Common myeloid progenitor, CD34-positive (primary cell): ENCODE measurements at places on chromosomes 3 and 15.
A peak's percentile ranks its signal among the peaks of the same experiment; 100 is the strongest.

DNA sequence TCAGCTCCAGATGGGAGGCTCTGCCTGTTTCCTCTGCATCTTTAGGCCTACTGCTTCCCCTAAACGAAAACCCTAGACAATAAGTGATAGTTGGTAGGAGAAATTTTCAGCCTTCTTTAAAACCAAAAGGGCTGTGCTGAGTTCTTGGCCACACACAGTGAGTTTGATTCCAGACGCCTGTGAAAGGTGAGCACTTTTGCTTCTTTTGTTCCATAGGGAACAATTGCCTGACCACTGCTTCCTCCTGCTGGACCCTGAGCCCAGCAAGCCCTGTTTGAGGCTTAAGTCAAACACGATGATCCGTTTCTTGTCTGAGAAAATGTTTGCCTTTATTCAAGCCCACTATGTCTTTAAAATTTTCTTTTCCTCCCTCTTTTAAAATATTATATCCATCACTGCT is 493.9 kb downstream of the ZIC1 start:
- DNase-seq: no peak

DNA sequence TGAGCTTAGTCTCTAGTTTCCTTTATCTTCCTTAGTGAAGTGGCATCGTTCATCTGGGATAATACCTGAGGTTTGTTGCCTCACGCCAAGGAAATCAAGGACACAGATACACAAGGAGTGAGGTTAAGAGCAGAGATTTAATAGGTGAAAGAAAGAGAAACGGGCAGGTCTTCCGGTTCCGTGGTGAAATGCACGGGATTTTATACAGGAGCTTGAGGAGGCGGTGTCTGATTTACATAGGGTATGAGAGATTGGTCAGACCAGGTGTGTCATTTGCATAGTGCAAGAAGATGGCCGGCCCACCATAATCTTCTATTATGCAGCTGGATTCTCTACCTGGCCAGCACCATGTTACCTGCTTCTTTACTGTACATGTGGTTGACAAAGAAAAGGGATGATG is 17.2 kb downstream of the ARRDC4 start:
- DNase-seq: no peak

- no peak for DNase-seq
Observed at GRCh38 chr15:91801836-91802534, 51.5 kb upstream of the SLCO3A1 start.

DNA sequence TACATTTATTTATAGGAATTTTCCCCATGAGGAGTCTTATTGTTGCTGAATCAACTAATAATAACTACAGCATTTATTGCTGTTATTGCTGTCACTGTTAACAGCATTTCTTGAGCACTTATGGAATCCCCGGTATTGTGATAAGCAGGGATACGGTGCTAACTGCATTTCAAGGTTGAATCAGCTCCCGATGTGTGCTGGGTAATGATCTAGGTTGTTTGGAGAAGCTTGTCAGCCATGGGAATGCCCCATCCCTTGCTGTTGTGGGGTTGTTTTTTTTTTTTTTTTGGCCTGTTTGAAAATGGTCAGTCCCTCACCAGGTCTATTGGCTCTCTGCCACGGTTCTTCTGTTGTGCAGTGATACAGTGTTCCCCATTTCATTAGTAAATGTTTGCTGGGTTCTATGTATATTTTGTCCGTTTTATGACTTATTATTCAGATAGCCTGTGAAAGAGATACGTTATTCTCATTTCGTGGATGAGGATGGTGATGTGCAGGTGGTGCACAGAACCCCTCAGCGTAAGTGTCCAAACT is 48.5 kb downstream of the MED12L start:
- peak; percentile 76 for DNase-seq

DNA sequence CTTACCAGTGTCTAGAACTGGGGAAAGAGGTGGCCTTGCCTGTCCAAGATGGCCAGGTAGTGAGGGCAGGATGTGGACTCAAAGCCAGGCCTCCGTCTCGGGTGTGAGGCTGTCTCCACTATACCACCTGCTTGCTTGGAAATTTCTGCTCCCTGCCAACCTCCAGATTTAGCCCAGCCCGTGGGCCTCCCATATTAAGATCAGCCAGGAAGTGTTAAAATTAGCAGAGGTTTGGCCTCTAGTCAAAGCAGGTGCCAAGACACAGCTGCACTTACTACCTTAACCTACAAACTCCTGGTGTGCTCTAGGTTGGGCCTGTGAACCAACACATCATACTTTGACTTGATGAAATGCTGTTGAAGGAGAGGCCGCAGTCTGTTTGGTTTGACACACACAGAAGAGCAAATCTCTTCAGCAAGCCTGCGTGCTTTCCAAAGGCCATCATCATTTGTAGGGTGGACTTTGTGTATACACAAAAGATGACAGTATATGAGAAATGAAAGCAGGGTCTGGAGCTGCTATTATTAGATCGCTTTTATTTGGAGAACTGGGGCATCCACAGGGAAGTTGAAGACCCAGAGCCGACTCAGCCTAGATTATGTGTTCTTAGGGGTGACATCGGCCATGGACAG is 206.5 kb downstream of the XXYLT1 start:
- no peak for DNase-seq

DNA sequence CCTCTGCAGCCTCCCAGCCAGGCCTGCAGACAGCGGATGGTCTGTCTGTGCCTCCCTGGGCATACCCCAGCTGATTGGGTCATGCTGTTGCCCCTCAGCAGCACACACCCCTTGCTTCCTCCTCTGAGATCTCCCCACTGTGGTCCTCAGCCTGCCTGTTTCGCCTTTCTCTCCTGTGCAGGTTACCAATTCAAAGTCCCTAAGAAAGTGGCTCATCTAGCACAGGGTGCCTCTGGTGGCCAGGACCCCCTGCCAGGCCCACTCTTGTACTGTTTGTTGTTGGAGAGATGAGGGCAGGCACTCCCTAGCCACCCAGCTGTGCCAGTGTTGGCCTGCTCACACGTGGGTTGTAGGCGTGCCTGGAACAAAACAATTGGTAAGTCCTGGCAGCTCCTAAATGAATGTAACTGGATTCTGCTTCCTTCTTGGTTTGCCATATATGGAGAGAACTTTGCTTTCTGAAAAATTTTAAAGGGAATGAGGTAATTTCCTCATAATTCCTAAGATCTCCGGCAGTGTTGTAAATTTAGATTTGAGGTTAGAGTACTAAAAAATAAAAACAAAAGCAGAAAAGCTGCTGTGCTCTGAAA is 213.2 kb upstream of the IL12A start:
- no peak for DNase-seq
